NCI-H748 treated with DMSO at 0.1 percent for 48 hours (cell line): ENCODE measurements at places on chromosomes 12 and 14.

- DNase-seq, result no peak
Measured at GRCh38 chr14:52253503-52253902, 14.0 kb upstream of the PTGDR start.

DNA sequence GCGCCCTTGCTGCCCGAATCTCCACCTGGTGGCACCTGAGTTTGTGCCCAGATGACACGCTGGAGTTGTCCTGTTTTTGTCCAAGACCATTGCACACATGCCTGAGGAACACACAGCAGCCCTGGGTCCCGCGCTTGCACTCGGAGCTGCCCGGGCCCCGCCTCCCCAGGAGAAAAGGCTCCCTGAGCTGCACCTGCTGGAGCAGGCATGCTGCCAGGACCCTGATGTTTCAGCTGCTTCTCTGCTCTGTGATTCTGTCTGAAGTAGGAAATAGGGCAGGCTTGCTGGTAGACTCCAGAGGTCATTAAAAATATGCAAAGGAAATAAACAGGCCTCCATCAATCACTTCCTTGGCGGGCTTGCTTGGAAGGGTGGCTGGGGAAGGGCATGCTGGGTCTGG lies 271.6 kb downstream of the CACNA1C start:
- peak; percentile 55 for DNase-seq

DNA sequence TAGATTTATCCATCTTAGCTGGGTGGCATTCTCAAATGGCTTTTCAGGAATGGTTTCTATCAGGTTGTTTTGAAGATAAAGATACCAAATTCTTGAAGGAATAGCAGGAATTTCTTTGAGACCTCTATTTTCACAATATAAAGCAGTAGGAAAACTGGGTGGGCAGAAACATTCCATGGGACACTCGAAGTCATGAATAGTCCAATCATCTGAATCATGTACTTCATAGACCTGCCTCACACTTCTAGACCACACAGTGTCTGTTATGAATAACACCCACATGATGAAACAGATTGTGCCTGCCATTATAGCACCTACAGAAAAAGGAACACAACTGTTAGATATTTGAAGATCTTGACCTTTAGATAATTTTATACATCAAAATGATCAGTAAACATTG lies 1.8 kb downstream of the KERA start:
- no peak for DNase-seq

DNA sequence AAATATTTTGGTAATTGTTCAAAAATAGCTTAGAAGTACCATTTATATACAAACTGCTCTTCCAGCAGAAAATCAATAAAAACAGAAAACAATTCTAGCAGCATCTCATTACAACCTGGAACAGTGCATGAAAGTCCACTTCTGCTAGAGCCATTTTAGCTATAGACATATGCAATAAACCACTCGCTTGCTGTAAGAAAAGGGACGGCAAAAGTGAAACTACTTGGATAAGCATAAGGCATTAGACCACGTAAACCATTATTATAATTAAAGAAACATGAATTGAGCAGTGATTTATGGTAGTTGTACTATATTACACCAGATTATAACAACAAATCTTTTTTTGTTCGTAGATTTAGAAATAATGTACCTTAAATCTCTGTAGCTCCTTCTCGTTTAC lies 48.7 kb downstream of the LRIG3 start:
- DNase-seq, result no peak

GRCh38 chr12:5500331-5500659 lies 68.4 kb downstream of the NTF3 start:
- no peak for DNase-seq

- no peak for DNase-seq
Measured at GRCh38 chr12:105742567-105742874, 396.2 kb downstream of the NUAK1 start.

GRCh38 chr14:77681196-77682157 lies 26.3 kb downstream of the ALKBH1 start:
- no peak for DNase-seq

GRCh38 chr14:31059152-31059924 lies 33.2 kb upstream of the STRN3 start:
- no peak for DNase-seq

- DNase-seq, result no peak
Measured at GRCh38 chr12:67524861-67525616, 123.5 kb upstream of the DYRK2 start.

GRCh38 chr12:49750027-49750995 lies 9.0 kb downstream of the TMBIM6 start:
- DNase-seq, result no peak

DNA sequence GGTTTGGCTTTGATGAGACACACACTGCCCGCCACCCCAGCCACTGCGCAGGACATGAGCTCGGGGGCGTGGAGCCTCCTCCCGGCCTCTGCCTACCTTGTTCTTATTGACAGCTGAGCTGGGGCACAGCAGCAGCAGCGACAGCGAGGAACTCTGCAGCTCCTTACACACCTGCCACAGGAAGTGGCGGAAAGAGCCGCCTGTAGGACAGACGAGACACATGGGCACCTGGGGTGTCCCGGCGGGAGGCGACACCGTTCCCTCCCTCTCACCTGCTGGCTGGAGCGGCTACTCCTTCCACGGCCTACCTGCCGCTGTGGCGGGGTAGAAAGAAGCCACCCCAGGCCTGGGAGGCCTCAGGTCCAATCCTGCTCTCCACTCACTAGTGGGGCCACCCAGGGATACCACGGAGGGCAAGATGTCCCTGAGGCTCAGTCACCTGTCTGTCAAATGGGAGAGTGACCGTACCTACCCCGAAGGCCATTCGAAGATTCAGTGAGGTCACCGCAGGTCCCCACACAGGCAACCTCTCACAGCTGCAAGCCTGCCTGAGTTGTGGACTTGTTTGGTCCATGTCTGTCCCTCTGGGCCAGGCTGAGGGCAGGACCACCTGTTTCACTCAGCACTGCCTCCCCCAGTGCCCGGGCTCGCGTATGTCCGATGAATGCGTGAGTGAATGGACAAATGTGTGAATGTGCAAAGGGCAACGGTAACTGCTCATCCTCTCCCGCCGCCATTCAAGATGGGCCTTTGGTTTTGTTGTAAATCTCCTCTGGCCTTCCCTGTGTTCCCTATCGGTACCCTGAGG lies 42.6 kb downstream of the TRAFD1 start:
- DNase-seq, result no peak

DNA sequence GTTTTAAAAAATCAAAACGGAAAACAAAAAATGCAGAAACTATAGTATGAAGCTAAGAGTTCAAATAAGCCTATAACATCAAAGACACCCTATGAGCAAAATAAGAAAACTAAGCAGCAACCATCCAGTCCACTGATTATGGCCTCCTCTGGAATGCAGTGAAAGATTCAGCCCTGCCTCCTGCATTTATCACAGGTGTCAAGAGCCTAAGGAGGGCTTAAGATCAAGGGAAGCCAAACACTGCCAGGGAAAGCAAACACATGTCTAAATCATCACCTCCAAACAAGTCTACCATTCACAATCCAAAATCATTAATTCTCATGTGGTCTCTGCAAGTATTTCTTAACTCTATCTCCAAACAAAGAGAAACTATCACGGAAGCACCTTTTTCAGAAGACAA lies 28.4 kb downstream of the SARNP start:
- DNase-seq, result no peak

- no peak for DNase-seq
Measured at GRCh38 chr14:61647704-61648103, 47.6 kb upstream of the HIF1A start.

DNA sequence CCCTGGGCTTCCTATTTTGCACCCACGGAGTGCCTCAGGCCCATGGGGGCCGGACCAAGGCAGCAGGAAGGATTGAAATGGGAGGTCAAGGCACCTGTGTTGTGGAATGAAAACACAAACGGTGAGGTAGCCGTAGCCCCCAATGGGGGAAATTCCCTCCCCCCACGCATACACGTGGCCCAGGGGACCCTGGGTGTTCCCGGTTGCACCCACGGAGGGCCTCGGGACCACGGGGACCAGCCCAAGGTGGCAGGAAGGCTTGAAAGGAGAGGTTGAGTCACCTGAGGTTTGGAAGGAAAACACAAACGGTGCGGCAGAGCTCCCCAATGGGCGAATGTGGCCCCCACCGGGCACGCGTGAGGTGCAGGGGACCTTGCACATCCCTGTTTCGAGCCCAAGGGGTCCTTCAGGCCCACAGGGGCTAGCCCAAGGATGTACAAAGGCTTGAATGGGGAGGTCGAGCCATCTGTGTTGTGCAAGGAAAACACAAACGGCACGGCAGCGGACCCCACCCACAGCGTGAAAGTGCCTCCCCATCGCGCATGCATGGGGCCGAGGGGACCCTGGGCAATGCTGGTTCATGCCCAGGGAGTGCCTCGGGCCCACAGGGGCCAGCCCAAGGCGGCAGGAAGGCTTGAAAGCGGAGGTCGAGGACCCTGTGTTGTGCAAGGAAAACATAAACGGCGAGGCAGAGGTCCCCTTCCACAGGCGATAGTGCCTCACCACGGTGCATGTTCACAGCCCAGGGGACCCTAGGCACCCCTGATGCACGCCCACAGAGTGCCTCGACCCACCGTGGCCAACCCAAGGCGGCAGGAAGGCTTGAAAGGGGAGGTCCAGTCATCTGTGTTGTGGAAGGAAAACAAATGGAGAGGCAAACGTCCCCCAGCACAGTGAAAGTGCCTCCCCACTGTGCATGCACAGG lies 376.7 kb downstream of the ALG10 start:
- no peak for DNase-seq
